Activated CD4-positive, alpha-beta memory T cell treated with anti-CD3 and anti-CD28 coated beads for 36 hours (primary cell): ENCODE measurements at places on chromosomes 3 and 15. TPM values are rescaled to one million over a fixed set of nuclear protein-coding genes. Genes with fewer than 3 reads are reported as not detected.

Gene HYAL1
- not detected for total RNA-seq

Gene MYO5C
- 0.27 TPM for total RNA-seq

Gene ARIH1
- 169 TPM for total RNA-seq

Gene VPS8
- total RNA-seq = 28.7 TPM

Gene SENP8
- 2.5 TPM for total RNA-seq

DNA sequence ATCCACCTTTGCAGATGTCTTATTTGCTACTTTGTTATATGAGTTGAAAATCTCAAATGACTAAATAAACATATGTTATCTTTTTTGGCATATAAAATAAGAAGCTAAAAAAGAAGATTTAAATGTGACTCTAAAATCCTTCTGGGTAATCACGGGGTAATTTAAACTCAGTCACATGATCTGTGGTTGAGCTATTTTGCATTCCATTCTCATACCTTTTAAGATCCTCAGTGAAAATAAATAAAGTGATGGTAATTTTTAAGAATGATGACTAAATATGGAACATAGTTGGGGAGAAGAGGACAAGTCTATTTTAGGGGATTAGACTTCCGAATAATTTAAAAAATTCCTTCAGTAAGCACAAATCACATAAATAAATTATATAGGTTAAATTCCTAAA is 1076.8 kb downstream of the TUSC7 start:
- no peaks in the 10 kb centered on the region for H3K4me1 ChIP-seq
- H3K27me3 ChIP-seq = no peaks in the 10 kb centered on the region
- no peak for DNase-seq
- no peaks in the 10 kb centered on the region for H3K36me3 ChIP-seq
- H3K27ac ChIP-seq = no peak overlapping the region

- H3K36me3 ChIP-seq = no peaks in the 10 kb centered on the region
- H3K27me3 ChIP-seq = no peaks in the 10 kb centered on the region
- no peak for DNase-seq
- peaks cover 44% of the 10 kb centered on the region for H3K4me1 ChIP-seq
- no peak overlapping the region for H3K27ac ChIP-seq
- no peak overlapping the region for H3K4me3 ChIP-seq
These were observed 36.7 kb upstream of the ARHGEF3 start for GRCh38 chr3:56838448-56838847.

DNA sequence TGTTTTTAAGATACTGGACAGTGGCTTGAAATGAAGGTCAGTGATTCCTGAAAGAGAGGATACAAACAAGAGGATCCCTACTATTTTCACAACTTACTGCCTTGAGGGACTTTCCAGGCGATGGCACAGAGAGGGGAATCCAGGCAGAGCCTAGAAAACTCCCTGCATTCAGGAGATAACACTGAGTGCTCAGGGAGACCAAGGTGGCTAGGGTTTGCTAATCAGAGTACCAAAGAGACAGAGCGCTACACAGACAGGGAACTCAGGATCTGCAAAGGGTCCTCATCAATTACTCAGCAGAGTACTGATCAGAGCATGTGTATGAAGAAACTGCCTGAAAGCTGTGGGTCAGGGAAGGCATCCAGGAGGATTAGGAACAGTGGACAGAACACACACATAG is 11.7 kb upstream of the MRPS22 start:
- H3K4me3 ChIP-seq = no peak overlapping the region
- peaks cover 23% of the 10 kb centered on the region for H3K27me3 ChIP-seq
- no peak overlapping the region for H3K27ac ChIP-seq
- no peaks in the 10 kb centered on the region for H3K36me3 ChIP-seq

DNA sequence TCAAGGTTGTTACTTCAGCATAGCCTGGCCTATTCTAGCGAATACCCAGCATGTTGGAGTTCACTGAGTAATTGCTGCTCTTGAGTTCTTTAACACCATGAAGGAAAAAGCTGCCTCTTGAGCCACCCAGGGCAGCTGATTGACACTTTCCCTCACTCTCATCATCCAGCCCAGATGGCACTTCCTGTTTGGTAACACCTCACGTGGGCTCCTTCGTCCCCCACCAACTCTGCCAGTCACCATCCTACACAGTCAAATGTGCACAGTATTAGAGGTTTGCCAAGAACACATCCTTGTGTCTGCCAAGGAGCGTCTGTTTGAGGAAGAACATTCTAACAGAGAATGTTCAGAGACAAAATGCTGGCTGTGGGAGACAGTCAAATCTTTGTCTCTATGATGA is 266.3 kb downstream of the RPLP1 start:
- peaks cover 4% of the 10 kb centered on the region for H3K36me3 ChIP-seq
- DNase-seq = peak; percentile 67

- peaks cover 29% of the 10 kb centered on the region for H3K4me1 ChIP-seq
- no peaks in the 10 kb centered on the region for H3K27me3 ChIP-seq
- H3K27ac ChIP-seq = no peak overlapping the region
- no peak overlapping the region for H3K4me3 ChIP-seq
- no peak for DNase-seq
These were observed 31.4 kb downstream of the ARIH2 start for GRCh38 chr3:48950051-48950450.

GRCh38 chr15:25972141-25972675 is 109.1 kb upstream of the ATP10A start:
- peaks cover 10% of the 10 kb centered on the region for H3K27me3 ChIP-seq
- DNase-seq = no peak
- H3K4me1 ChIP-seq = no peaks in the 10 kb centered on the region
- no peaks in the 10 kb centered on the region for H3K36me3 ChIP-seq
- H3K4me3 ChIP-seq = no peak overlapping the region
- H3K27ac ChIP-seq = no peak overlapping the region

DNA sequence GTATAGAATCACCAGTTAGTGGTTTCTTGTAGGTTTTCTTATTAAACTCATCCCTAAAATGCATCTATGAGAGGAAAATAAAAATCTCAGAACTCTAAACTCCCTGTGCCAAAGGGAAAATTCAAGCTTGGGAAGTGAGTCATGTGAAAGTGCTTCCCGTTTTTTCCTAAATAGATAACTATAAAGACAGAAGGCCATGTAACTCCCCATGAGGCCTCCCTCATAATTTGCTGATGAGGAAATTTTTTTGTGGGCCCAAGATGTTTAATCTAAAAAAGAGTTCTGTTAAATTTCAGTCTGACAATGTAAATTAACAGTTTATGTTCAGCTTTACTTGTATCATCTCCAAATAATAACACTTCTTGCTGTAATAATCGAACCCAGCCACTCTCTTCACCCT is 1273.9 kb downstream of the OTOL1 start:
- no peak for DNase-seq
- no peaks in the 10 kb centered on the region for H3K27me3 ChIP-seq
- H3K4me3 ChIP-seq = no peak overlapping the region
- H3K27ac ChIP-seq = no peak overlapping the region
- H3K36me3 ChIP-seq = no peaks in the 10 kb centered on the region
- H3K4me1 ChIP-seq = no peaks in the 10 kb centered on the region

DNA sequence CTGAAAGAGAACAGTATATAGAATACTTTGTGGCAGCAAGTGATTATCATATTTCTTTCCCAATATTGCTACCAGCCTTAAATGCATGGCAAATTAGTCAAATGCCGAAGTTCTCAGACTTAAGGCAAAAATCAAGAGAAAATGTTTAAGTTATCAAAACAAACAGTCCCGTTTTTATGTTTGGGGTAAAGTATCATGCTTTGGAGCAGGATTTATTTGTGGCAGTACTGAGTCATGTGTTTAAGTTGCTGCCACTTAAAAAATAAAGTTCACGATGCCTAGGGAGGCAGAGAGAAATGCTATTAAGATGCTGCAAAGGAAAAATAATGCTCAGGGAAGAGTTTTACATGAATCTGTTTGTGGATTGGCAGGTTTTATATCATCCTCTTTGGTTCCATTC is 417.4 kb upstream of the MDFIC2 start:
- H3K4me1 ChIP-seq = no peaks in the 10 kb centered on the region
- H3K4me3 ChIP-seq = no peak overlapping the region
- H3K36me3 ChIP-seq = no peaks in the 10 kb centered on the region
- H3K27me3 ChIP-seq = peaks cover 9% of the 10 kb centered on the region
- no peak overlapping the region for H3K27ac ChIP-seq
